ENCODE measurements at places on chromosomes 6 and 20. TPM values are rescaled to one million over a fixed set of nuclear protein-coding genes. Genes with fewer than 3 reads are reported as not detected.

AKAP12 gene
- total RNA-seq, result 70.9 TPM

SLCO4A1 gene
- total RNA-seq, result not detected

TNFRSF21 gene
- total RNA-seq, result 20.0 TPM

SYCP2L gene
- total RNA-seq, result not detected

SSTR4 gene
- total RNA-seq, result not detected

RNF182 gene
- 5.3 TPM for total RNA-seq

CD109 gene
- total RNA-seq, result 34.9 TPM

FLOT1 gene
- total RNA-seq, result 118 TPM

SIRPB1 gene
- total RNA-seq, result not detected

DNAAF9 gene
- 11.3 TPM for total RNA-seq

CPNE5 gene
- not detected for total RNA-seq

RWDD2A gene
- total RNA-seq, result 6.2 TPM

MAK gene
- 0.24 TPM for total RNA-seq

IP6K3 gene
- 6.6 TPM for total RNA-seq

BMP5 gene
- 0.13 TPM for total RNA-seq

SLC35F1 gene
- under 0.01 TPM for total RNA-seq

Measured in epithelial cell of alveolus of lung (primary cell).